ENCODE measurements at places on chromosomes 13 and 19.

GRCh38 chr13:73542446-73542845 is 483.6 kb downstream of the KLF5 start:
- DNase-seq = no peak

- DNase-seq = no peak
Observed at GRCh38 chr13:88429862-88430261, 758.7 kb downstream of the SLITRK5 start.

- DNase-seq = no peak
Observed at GRCh38 chr19:13958043-13958442, 5.7 kb downstream of the DCAF15 start.

- DNase-seq = no peak
Observed at GRCh38 chr13:91112201-91112923, 235.1 kb upstream of the MIR17HG start.

GRCh38 chr19:54179921-54180461 is 7.0 kb upstream of the TMC4 start:
- no peak for DNase-seq

- DNase-seq = no peak
Observed at GRCh38 chr19:37932985-37933936, 26.3 kb downstream of the SIPA1L3 start.

- no peak for DNase-seq
Observed at GRCh38 chr19:17078036-17078919, 2.7 kb downstream of the MYO9B start.

GRCh38 chr13:59458908-59459579 is 704.7 kb downstream of the DIAPH3 start:
- no peak for DNase-seq

DNA sequence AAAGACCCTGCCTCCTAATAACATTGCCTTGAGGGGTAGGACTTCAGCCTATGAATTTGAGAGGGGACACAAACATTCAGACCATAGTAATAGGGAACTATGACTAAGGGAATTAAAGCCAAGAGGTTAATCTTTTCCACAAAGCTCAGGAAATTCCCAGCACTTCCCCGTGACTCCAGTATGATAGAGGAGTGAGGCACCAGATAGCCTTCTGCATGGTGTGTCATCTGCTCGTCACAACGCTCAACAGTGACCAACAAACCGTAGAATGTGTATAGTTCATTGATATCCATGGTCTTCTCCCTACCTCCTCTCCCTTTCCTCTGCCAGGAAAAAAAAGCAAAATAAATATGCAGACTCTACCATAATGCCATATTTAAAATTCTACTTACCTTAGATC is 64.4 kb downstream of the B3GLCT start:
- no peak for DNase-seq

GRCh38 chr19:40393894-40394815 is 4.2 kb upstream of the HIPK4 start:
- no peak for DNase-seq

GRCh38 chr19:19550485-19550929 is 12.4 kb downstream of the CILP2 start:
- DNase-seq = no peak

- DNase-seq = no peak
Observed at GRCh38 chr13:23541221-23541824, 28.9 kb upstream of the TNFRSF19 start.

DNA sequence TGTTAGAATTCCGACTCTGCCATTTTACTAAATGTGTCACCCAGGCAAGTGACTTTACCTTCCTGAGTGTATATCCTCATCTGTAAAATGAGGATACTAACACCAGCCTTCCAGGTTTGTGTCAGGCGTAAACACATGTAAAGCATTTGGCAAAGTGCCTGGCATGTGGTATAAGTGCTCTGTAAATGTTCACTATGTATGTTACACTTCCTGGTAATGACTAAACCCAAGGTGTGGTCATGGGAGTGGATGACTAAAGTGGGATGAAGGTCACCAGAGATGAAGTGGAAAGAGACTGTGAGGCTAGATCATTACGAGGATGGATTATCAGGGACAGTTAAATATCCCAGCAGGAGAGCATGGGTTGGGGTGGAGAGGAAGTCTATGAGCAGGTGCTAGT is 25.6 kb downstream of the DEDD2 start:
- no peak for DNase-seq

DNA sequence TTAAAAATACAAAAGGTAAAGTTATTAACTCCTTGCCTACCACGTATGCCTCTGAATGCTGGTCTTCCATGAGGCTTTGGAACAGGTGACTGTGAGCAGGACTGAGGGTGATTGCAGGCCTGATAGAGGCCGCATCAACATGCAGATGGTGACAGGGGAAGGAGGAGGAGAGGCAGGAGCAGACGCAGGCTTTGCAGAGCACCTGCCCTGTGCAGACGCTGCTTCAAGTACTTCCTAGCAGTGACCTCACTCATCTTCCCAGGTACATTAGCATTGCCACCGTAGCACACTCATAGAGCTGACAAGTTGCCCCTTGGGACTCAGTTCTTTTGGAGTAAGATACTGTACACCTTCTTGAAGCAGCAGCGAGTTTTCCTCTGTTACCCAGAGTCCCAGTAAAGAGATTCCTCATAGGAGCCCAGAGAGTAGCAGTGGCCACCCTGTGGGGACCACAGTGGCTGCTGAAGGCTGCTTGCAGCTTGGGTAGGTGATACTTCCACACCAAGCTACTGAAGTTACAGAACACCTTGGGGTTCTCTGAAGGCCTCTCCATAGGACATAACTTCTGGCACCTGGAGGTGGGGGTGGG is 56.0 kb downstream of the ZNF536 start:
- DNase-seq = no peak

GRCh38 chr19:28358633-28359032 is 854.3 kb downstream of the UQCRFS1 start:
- DNase-seq = no peak

DNA sequence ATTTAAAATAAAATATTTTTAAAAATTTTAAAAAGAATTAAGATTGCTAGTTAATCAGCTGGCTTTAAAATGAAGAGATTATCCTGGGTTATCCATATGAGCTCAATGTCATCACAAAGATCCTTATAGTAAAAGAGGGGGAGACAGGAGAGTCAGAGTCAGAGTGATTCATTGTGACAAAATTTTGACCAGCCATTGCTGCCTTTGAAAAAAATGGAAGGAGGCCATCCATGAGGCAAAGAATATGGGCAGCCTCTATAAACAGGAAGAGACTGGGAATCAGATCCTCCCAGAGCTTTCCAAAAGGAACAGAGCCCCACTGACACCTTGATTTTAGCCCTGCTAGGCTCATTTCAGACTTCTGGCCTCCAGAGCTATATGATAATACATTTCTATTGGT is 9.3 kb upstream of the RUBCNL start:
- DNase-seq = no peak

GRCh38 chr13:43543331-43543730 is 243.4 kb downstream of the ENOX1 start:
- DNase-seq = no peak

DNA sequence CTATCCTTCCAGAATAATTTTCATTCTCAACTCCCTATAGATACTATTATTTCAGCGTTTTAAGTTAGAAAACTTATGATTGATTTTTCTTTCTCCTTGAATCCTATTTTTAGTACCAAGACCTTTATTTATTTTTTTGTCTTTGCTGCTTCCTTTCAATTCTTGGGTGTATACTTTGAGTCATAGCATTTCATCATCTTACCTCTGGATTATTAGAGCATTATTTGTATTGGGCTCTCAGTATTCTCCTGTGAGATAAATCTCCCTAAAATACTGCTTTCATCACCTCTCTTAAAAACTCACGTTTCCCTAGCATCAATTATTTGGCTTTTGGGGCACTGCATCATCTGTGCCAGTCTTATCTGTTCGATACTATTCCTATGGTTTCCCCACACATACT is 222.8 kb downstream of the POSTN start:
- DNase-seq = no peak
